Stimulated activated CD8-positive, alpha-beta memory T cell treated with anti-CD3 and anti-CD28 coated beads, Interleukin-15, amount 100 ng/mL, for 24 hours (primary cell): ENCODE measurements at places on chromosomes 3 and 15.

GRCh38 chr3:13873818-13874217 lies 6.1 kb downstream of the WNT7A start:
- no peak for DNase-seq

DNA sequence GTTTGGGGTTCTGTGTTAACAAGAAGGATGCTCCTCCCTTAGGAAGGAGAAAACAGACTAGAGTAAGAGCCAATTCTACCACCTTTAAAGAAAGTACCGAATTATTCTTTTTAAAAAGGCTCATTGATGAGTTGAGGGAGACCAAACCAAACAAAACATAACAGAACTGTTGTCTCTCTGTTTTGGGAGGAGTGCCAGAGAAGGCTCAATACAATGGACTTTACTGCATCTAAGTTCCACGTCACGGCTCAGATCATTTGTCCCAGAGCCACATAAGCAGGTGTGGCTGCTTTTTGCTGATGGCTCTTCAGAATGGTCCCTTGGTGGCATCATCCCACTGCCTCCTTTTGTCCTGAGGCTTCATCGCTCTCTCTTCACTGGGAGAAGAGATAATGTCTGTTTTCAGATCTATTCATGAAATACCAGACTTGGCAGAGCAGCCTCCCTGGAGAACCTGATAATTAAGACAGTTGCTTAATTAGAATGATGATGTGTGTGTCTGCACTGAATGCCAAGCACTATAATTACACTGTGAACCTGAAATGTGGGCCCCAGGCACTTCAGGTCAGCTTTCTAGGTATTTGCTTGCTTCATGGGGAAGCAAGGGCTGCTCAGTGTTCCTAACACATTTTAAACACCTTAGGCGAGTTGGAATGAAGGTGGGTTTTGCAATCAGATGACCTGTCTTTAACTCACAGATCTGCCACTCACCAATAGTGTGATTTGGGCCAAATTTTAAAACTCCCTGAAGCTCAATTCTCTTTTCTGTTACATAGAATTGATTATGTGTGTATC lies 335.2 kb upstream of the MCTP2 start:
- no peak for DNase-seq

DNA sequence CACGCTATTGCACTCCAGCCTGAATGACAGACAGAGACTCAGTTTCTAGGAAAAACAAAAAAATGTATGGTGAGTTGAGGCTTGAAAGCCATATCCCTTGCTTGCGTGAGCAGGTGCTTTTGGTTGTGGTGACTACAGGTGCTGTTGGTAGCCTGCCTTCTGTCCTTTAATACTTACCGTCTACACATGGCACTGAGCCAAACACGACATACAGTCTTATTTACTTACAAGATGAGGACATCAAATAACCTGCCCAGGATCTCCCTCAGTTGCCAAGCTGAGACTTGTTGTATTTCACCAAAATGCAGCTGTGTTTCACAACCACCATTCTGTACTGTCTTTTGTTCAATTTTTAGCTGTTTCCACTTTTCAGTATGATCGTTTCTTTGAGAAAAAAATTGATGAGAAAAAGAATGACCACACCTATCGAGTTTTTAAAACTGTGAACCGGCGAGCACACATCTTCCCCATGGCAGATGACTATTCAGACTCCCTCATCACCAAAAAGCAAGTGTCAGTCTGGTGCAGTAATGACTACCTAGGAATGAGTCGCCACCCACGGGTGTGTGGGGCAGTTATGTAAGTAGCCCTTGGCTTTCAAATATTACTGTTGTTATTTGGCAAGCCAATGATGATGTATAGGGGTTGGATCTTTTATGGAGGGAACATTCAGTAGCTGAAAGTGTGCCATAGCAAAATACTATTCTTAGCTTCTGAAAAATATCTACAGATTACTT lies 6.5 kb downstream of the ALAS1 start:
- DNase-seq, result no peak

DNA sequence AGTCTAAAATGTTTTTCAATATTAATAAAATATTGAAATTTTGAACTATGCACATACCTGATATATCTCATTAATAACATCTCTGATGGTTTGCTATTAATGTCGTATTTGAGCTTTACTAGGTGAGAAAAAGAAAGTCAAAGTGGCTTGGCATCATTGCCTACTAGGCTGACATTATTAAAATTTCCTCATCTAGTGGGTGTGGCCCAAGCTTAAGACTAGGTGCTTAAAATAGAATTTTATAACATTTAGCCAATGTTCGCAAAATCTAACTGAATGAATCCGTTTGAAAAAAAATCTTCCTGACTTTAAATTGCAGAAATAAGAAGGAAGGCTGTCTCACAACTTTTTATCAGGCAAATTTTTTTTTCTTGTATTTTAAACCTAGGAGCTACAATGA lies 46.1 kb downstream of the ABI3BP start:
- DNase-seq, result no peak

DNA sequence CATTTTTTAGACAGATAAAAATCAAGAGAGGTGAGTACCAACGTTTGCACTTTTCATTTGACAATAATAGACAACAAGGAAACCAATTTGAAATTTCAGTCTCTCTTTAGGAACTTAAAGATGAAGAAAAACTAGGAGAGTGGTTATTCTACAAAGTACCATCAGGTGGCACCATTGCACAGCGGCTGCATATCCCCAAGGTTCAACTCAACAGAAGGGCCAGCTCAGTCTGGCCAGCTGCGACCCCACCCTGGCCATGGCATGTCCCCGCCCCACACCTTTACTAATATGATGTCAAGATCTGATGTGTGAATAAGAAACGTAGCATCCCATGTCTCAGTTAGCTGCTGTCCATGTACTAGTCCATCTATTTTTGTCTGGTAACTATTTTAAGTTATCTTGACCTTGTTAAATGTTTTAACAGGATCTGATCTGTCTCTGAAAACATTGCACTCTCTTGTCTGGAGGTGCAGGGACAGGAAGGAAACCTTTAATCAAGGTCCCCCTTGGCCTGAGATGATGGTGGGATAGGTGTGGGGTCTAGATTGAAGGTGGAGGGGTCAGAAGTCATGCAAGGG lies 35.5 kb upstream of the CGNL1 start:
- DNase-seq, result no peak

DNA sequence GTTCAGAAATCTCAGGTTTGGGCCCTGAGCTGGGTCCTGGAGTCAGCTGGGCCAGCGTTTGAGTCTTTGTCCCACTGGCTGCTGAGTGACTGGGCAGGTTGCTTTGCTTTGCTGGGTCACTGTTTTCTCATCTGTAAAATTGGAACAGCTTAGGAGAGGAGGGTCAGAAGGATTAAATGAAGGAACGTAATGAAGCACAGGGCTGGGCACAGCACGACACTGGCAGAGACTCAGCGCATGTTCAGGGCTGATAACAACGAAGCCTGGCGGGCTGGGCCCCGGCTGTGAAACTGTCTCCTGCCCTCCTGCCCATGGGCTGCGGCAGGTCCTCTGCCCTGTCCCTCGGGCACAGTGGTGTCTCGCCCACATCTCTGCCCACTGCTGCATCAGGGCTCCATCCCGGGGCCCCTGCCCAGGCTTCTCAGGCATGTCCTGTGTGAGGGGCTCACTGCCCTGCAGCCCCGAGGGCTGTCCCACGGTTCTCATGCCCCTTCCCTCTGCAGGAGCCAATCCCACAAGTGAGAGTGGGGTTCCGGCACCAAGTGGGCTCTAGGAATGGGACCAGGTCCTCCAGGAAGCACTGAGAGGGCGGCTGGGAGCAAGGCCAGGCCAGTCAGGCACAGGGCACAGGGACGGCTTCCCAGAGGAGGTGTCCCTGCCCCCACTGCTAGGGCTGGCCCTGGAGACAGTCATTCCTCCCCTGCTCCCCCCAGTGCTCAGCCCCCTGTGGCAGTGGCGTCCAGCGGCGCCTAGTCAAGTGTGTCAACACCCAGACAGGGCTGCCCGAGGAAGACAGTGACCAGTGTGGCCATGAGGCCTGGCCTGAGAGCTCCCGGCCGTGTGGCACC lies 88.0 kb downstream of the TBC1D2B start:
- no peak for DNase-seq

GRCh38 chr3:195565716-195566115 lies 18.0 kb downstream of the APOD start:
- DNase-seq, result no peak

DNA sequence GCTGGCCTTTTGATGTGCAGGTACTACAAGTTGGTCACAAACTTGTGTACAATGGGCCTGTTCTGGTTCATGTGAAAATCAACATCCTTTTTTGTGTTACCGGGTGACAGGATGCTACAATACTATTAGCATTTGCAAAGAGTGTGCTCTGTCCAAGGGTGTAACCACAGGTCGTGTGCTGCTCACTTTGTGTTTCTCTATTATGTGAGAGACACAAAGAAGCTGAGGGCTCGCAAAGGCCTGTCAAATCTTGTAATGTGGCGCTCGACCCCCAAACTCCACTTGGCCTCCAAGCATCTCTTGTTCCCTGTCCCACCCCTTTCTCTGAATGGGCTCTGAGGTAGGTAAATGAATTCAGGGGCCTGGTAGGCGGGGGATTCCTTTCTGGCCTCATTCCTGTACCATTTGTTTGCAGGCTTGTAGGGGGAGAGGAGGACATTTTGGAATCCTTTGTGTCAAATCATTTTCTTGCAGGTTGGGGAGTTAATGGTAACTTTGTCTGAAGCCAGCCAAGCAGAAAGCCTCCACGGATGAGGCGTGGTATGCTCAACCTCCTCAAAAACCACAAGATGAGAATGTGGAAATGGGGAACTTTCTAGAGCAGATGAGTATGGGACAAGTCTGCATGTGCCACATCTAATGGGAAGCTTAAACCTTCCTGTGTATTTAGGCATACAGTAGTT lies 109.1 kb downstream of the OPA1 start:
- no peak for DNase-seq

DNA sequence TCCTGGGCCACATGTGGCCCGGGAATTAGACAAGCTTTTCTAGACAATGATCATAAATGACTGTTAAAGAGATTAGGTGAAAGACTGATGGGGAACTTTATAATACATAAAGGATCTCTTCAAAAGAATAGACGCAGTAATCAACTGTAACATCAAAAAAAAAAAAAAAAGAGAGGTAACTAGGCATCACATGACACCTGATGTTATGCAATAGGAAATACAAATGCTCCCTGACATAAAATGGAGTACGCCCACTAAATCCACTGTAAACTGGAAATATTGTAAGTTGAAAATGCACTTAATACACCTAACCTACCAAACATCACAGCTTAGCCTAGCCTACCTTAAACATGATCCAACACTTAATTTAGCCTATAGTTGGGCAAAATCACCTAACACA lies 27.2 kb downstream of the GSK3B start:
- no peak for DNase-seq

GRCh38 chr3:32869513-32870047 lies 51.8 kb downstream of the TRIM71 start:
- no peak for DNase-seq

DNA sequence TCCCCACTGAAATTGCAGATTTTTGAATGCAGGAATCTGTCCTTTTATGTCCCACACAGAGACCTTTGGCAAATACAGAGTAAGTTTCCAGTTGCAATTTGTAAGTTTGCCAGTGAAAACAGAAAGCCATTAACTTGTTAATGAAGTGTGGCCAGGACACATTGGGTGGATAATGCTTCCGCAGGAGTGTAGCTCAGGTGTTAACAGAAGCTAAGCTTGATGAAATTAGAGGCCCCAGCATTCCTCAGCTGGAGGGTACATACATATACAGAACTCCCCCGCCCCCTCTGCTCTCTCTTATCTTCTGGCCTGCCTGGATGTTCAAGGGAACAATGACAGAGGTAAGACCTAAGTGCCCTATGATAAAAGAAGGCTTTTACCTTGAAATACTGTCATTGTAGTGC lies 8.1 kb upstream of the LRRC2 start:
- DNase-seq, result no peak
